ENCODE measurements at places on chromosomes 1 and 21.

- DNase-seq, result no peak
Measured at GRCh38 chr21:44550807-44551206, 498 bp downstream of the KRTAP10-2 start.

- no peak for DNase-seq
Measured at GRCh38 chr1:90092441-90092840, 97.5 kb downstream of the ZNF326 start.

DNA sequence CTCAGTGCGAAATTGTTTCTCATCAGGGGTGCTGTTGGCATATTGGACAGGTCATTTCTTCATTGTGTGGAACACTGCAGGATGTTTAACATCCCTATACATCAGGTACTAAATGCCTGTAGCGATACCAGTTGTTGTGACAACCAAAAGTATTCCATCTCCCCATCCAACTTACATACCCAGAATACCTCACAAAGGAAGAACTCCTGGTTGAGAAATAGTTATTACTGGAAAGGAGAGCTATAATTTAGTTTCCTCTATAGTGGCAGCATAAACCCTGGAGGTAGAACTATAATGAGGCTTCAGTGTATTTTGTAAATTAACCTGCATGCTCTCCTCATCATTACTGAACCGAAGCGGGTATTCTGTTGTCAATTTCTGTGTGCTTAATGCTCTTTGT lies 45.1 kb downstream of the IVNS1ABP start:
- DNase-seq, result no peak

DNA sequence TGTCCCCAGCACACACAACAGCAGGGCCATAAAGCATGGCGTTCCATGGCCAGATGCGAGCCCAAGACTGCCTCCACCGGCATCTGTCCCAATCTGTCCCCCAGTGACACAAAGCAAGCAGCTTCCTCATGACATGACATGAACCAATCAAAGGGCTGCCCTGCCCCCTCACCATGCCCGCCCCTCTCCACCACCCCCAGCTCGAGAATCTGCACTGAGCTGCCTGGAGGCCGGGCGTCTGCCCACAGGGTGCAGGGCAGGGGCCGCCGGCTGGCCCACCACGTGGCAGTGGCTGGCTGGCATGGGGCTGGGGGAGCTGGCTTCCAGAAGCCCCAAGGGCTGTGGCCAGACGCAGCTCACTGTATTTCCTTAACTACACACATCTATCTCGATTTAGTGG lies 27.8 kb downstream of the WNT9A start:
- DNase-seq, result no peak

- no peak for DNase-seq
Measured at GRCh38 chr1:41317361-41317760, 43.9 kb upstream of the FOXO6 start.

GRCh38 chr1:19420606-19421005 lies 64.7 kb downstream of the CAPZB start:
- no peak for DNase-seq

DNA sequence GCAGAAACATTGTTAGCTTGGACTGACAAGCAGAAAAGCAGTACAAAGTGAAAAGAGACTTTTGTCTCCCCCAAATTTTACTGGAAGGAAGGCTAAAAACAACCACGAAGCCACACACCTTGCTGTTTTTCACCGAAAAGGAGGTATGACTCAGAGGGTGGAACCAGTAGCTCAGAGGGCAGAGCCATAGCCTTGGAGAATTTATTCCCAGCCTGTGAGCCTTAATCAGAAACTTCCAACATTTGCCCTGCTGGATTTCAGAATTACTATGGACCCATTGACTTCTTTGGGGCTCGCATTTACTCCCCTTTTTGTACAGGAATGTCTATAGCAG lies 32.0 kb downstream of the RPS6KC1 start:
- DNase-seq, result no peak

DNA sequence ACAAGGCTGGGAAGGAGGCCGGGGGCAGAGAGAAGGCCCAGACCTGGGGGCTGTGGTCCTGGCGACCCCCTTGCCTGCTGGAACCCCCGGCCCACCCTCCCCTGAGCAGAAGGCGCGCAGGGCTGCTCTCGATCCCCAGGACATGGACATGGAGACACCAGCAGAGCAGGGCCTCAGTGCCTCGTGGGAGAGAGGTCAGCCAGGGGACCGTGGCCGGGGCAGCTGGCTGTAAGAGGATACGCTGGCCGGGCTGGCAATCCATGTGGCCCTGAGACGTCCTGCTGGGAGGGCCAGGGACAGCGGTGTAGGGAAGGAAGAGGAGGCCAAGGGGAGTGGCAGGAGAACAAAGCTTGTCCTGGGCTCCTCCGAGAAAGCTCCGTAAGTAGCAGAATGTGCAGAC lies 132.2 kb downstream of the CASZ1 start:
- no peak for DNase-seq

GRCh38 chr1:236997882-236998281 lies 6.4 kb downstream of the MT1HL1 start:
- no peak for DNase-seq

GRCh38 chr1:87399701-87400100 lies 71.0 kb downstream of the LMO4 start:
- DNase-seq, result no peak

GRCh38 chr1:41833519-41834000 lies 85.2 kb downstream of the HIVEP3 start:
- DNase-seq, result no peak

GRCh38 chr1:210523830-210524229 lies 195.1 kb downstream of the HHAT start:
- no peak for DNase-seq

DNA sequence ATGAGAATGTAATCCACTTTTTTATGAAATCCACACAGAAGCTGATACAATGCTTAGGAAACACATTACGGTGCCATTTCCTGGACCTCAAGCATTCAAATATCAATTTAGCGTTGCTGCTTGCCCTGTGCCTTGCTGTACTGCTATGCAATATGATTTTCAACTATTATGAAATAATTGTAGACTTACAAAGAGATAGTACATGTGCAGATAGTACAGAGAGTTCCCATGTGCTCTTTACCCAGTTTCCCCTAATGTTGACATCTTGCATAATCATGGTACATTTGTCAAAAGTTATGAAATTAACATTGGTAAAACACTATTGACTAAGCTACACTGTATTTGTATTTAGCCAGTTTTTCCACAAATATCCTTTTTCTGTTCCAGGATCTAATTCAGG lies 37.7 kb upstream of the PTBP2 start:
- no peak for DNase-seq

GRCh38 chr1:76933847-76934815 lies 66.9 kb downstream of the ST6GALNAC5 start:
- DNase-seq, result no peak

- DNase-seq, result no peak
Measured at GRCh38 chr1:182589931-182590330, 875 bp upstream of the RNASEL start.

- no peak for DNase-seq
Measured at GRCh38 chr1:65357291-65357960, 48.1 kb downstream of the DNAJC6 start.

DNA sequence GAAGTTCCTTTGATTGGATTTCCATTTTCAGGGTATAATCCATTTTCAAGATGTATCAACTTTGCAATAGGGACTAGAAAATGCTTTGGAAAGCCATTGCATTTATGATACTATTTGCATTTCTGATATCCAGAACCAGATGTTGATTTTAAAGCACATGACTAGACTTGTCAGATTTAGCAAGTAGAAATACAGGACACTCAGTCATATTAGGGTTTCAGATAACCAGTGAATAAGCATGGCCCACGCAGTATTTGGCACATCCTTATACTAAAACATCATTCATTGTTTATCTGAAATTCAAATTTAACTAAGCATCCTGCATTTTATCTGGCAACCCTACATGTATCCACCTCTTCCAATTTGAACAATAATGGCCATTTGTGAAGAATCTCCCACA lies 113.3 kb upstream of the DPT start:
- no peak for DNase-seq

GRCh38 chr1:224996266-224996665 lies 66.8 kb downstream of the DNAH14 start:
- DNase-seq, result no peak

GRCh38 chr1:163399976-163400601 lies 78.3 kb downstream of the NUF2 start:
- DNase-seq, result no peak

GRCh38 chr1:93846992-93847810 lies 31.8 kb downstream of the DNTTIP2 start:
- DNase-seq, result peak; percentile 96

GRCh38 chr1:19205845-19206244 lies 4.2 kb downstream of the UBR4 start:
- no peak for DNase-seq

DNA sequence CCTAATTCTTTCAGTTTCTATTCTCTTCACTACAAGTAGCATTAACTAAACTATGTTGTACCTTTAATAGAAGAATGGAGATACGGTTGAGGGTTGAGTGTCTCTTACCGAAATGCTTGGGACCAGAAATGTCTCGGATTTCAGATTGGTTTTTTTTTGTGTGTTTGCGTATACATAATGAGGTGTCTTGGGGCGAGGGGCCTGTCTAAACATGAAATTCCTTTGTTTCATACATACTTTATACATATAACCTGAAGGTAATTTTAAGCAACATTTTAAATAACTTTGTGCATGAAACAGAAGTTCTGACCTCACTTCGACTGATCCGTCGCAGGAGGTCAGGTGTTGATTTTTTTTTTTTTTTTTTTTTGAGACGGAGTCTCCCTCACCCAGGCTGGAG lies 36.3 kb upstream of the MYOCOS start:
- DNase-seq, result no peak

DNA sequence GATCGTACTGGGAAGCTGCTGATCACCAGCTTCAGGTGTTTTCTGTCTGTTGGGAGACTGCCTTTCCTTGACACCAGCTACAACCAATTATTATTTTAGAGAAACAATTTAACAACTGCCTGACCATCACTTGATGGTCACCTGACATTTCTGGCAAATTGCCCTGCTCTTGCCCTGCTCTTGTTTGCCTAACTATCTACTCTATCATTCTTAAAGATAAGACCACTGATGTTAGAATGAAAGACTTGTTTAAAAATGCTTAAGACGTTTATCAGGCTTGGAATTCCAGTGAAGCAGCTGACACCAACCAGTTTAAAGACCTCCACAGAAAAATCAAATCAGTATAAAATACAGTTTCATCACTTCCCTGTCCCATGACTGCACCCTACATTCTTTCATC lies 423.3 kb upstream of the CAMK1G start:
- no peak for DNase-seq

DNA sequence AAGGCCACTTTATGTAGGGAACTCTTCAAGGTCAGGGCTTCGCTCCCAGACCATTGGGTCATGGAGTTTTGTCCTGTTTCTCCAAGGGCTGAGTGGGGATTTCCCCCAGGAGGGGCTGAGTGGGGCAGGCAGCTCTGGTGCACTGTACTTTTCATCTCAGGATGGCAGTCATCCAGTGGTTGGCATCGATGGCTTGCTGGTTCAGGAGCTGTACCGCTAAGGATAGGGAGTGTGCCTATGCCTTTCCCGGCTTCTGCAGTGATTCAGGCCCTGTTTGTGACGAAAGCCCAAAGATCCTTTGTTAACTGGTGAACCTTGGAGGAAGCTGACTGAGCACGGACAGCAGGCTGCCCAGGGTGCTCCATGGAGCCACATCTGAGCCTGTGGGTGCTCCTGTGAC lies 100.1 kb upstream of the GADD45A start:
- DNase-seq, result no peak
